Activated T-cell treated with anti-CD3 and anti-CD28 coated beads, Interleukin-2, amount 50 U/mL, for 24 hours (primary cell): ENCODE measurements at places on chromosomes 2 and 18.

- DNase-seq, result no peak
Measured at GRCh38 chr18:45034179-45034578, 353.5 kb downstream of the SETBP1 start.

DNA sequence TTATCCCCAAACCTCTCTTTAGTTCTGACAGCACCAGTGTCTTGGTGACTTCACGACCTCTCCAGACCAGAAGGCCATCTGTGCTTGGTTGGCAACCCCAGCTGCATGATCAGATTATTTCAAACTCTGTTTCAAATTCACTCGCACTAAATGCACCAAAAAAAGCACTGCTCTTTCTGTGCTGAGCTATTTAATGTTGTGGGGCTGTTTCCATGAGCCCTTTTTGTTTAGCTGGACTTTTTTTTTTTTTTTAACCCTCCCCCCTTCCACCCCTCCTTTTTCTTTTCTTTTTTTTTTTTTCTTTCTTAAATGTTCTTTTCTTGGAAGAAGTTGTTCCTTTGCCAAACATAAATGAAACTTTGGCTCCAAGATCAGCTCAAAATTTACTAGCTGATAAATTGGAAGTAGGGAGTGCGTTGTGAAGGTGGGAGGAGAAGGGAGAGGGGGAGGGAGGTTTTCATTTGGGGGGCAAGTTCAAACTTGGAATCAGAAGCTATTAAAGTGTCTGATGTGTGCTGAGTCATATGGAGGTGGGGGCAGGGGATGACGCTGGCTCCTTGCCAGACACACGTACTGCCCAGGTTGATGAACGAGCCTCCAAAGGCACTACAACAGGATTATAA is 543.0 kb upstream of the TNP1 start:
- DNase-seq, result no peak

DNA sequence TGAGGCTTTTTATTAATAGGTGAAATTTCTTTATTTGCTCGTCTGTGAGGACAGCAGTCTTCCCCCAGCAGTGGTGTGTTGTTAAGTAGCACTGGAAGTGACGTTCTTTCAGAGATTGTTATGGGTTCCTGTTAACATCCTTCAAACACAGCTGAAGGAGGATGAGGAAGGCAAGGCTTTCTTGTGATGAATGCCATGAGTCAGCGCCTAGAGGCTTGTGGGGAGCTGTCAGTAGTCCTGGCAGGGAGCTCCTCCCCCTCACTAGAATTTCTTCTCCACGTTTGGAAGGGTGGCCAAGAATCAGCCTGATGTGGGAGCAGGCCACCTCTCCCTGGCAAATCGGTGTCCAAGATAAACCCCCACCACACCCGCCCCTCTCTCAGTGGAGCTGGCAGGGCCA is 113.2 kb downstream of the ARHGEF4 start:
- no peak for DNase-seq

DNA sequence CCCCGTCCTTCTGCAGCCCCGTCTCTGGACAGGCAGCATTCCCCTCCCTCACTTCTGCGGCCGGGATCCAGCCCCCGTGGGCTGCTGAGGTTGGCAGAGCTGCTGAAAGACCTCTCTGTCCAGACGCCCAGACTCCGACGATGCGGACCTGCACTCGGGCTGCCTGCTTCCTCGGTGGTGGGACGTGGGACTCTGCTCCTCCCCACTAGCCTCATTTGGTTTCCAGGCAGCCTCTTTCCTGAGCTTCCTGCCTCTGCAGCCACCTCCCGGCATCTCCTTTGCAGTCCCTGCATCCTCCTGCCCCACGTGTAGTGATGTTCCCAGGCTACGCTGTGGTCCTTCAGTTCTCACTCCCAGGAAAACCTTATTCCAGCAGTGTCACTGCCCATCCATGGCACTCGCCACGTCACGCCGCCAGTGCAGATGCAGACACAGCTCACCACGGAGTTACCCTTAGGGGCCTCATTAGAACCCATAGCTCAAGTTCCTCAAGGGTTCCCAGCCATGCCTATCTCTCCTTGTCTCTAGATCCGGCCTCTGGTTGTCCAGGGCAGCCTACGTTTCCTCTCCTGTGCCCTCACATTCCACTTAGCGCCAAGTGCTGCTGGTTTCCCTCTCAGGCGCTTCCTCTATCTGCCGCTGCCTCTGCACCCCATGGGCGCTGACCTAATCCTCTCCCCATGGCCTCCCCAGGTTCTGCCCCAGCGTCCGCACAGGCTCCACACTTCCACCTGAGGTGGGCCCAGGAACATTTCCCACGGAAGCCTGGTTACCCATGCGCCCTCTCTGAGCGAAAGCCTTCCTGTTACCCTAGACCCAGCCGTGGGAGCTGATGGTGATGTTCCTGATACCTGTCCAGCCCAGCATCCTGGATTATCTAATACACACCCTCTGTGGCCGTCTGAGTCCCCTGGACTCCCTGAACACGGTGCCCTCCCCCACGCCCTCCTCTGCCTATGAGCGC is 318.3 kb upstream of the MYT1L start:
- DNase-seq, result peak; percentile 28

DNA sequence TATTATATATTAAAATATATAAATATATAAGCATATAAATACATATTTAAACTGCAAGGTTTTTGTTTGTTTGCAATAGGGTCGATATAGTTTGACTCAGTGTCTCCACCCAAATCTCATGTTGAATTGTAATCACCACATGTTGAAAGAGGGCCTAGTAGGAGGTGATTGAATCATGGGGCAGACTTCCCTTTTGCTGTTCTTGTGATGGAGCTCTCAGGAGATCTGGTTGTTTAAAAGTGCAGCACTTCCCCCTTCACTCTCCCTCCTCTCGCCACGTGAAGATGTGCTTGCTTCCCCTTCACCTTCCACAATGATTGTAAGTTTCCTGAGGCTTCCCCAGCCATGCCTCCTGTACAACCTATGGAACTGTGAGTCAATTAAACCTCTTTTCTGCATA is 2137.3 kb upstream of the CELF4 start:
- DNase-seq, result no peak

GRCh38 chr2:112305132-112305531 is 29.7 kb downstream of the ZC3H6 start:
- DNase-seq, result no peak

GRCh38 chr2:218128781-218129457 is 3.1 kb downstream of the CXCR2 start:
- DNase-seq, result no peak

GRCh38 chr2:99259465-99259864 is 4.0 kb upstream of the LYG2 start:
- DNase-seq, result no peak

DNA sequence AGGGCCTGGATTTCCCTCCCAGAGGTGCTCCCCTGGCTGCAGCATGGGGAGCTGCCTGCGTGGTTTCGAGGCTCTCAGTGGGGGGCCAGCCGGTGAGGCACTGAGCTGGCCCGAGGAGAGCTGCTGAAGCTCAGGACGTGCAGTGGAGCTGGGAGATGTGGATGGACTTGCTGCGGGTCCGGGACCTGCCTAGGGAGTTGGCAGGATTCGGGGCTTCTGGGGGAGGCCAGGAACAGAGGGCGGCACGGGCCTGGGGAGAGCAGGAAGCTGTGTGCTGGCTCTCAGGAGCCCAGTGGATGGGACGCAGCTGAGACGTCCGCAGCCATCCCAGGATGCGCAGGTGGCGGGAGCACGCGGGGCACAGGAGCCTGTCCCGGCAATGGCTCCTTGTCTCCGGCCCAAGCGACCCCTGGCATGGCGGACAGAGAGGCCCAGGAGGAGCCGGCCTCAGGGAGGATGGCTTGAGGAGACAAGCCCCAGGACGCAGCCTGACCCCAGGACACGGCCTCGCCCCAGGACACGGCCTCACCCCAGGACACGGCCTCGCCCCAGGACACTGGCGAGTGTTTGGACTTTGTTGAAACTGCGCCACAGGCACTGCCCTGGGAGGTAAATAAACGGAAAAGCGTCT is 116.1 kb downstream of the NFATC1 start:
- no peak for DNase-seq

DNA sequence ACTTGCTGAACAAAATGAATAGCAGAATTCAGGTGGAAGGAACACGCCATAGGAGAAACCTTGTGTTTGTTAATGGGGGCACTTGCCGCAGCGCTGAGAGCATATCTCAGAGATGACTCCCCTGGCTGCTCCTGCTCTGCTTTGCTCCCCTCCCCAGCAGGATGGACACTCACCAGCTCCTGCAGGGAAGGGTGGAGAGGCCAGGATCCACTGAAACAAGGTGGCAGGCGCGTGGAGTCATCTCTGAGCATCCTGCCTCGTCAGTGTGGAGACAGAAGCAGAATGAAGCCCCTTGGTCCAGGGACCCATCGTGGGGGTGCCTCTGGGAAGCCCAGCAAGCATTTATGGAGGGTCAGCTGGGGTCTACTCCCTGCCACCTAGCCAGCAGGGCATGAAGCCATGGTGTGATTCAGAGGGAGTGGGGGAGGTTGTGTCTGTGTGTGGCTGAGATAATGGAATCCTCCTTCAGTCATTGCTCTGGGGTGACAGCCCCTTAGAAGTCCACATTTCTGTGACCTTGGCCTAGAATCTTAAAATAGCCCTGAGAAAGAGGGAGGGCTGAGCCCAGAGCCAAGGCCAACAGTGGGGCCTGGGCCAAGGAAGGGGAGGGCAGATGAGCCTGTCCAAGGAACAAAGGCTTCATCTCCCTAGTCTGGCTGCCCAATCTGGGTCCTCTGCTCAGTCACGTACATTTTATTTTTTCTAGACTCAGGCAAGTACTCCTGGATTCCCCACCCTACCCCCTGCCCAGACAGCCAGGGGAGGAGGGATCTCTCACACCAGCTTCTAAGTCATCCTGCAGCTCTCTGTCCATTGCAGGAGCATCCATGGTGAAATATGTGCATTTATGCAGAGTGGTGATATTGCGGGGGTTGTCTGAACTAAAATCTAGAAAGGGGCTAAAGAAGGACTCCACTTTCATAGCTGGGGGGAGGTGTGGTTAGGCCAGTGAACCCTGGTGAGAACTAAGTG is 215.4 kb downstream of the ZBTB7C start:
- DNase-seq, result no peak
